ENCODE measurements at places on chromosomes 4 and X. TPM values are rescaled to one million over a fixed set of nuclear protein-coding genes. Genes with fewer than 3 reads are reported as not detected.

The PHOX2B gene
- not detected for total RNA-seq

The TMEM156 gene
- total RNA-seq = not detected

The CT45A1 gene
- not detected for total RNA-seq

The CFP gene
- total RNA-seq = 0.57 TPM

The AMTN gene
- total RNA-seq = not detected

The CTAG1A gene
- not detected for total RNA-seq

The STATH gene
- not detected for total RNA-seq

The CPZ gene
- 10.7 TPM for total RNA-seq

The HSPA4L gene
- 2.5 TPM for total RNA-seq

The ZNF157 gene
- total RNA-seq = 0.16 TPM

The EVC2 gene
- total RNA-seq = 3.1 TPM

The NPY2R gene
- total RNA-seq = not detected

The STPG2 gene
- total RNA-seq = not detected

The LDOC1 gene
- 38.0 TPM for total RNA-seq

The PIM2 gene
- total RNA-seq = 6.4 TPM

The TXK gene
- total RNA-seq = not detected

The SOWAHB gene
- 0.75 TPM for total RNA-seq

The NPNT gene
- not detected for total RNA-seq

The SUPT20HL2 gene
- total RNA-seq = not detected

The SMARCA5 gene
- total RNA-seq = 56.2 TPM

The POLN gene
- 4.2 TPM for total RNA-seq

The EXOC1L gene
- not detected for total RNA-seq

The CXCL3 gene
- 2.1 TPM for total RNA-seq

The ASB5 gene
- 0.32 TPM for total RNA-seq

The ENPP6 gene
- not detected for total RNA-seq

The UCP1 gene
- total RNA-seq = not detected

The GPR82 gene
- total RNA-seq = not detected

The PARM1 gene
- not detected for total RNA-seq

The CNGA1 gene
- total RNA-seq = not detected

The C4orf50 gene
- not detected for total RNA-seq

The NUP62CL gene
- total RNA-seq = not detected

The ADAMTS3 gene
- total RNA-seq = 0.94 TPM

The XAGE1A gene
- not detected for total RNA-seq

The PPEF2 gene
- total RNA-seq = not detected

The PF4V1 gene
- 0.78 TPM for total RNA-seq

The STAP1 gene
- total RNA-seq = not detected

The TBC1D9 gene
- 38.8 TPM for total RNA-seq

The DIPK2B gene
- total RNA-seq = not detected

The MFAP3L gene
- total RNA-seq = 2.1 TPM

The FAT4 gene
- total RNA-seq = 114 TPM

The IQSEC2 gene
- total RNA-seq = 8.8 TPM

The MAML3 gene
- total RNA-seq = 8.2 TPM

The TMPRSS11D gene
- not detected for total RNA-seq

The IRS4 gene
- 0.10 TPM for total RNA-seq

The PNMA6F gene
- not detected for total RNA-seq

Measured in osteocyte (in vitro differentiated cells).